Activated naive CD4-positive, alpha-beta T cell treated with anti-CD3 and anti-CD28 coated beads, Interleukin-2, amount 50 U/mL, for 16 hours (primary cell): ENCODE measurements at places on chromosomes 5 and 9.

GRCh38 chr5:121667292-121667691 is 184.4 kb upstream of the FTMT start:
- no peak for DNase-seq

GRCh38 chr9:124248960-124249359 is 8.8 kb upstream of the NEK6 start:
- DNase-seq, result no peak

DNA sequence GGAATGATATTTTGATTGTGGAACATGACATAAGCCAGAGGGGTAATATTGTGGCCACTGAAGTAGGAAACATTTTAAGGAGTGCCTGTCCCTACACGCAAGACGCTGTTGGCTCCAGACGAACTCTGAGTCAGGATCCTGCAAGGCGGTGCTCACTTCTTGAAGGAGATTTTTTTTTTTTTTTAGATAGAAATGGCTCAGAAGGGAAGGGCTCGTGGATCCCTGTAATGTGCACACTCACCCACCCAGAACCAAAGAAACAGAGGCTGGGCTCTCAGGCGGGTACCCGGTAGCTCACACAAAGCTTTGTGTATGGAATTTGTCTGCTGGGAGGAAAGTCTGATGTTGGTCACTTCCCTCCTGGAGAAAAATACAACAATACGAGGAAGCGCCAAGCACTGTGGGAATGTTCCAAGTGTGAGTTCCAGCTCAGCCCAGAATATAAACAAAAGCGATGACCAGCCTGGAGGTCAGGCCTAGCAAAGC is 25.7 kb downstream of the RAPGEF1 start:
- no peak for DNase-seq

DNA sequence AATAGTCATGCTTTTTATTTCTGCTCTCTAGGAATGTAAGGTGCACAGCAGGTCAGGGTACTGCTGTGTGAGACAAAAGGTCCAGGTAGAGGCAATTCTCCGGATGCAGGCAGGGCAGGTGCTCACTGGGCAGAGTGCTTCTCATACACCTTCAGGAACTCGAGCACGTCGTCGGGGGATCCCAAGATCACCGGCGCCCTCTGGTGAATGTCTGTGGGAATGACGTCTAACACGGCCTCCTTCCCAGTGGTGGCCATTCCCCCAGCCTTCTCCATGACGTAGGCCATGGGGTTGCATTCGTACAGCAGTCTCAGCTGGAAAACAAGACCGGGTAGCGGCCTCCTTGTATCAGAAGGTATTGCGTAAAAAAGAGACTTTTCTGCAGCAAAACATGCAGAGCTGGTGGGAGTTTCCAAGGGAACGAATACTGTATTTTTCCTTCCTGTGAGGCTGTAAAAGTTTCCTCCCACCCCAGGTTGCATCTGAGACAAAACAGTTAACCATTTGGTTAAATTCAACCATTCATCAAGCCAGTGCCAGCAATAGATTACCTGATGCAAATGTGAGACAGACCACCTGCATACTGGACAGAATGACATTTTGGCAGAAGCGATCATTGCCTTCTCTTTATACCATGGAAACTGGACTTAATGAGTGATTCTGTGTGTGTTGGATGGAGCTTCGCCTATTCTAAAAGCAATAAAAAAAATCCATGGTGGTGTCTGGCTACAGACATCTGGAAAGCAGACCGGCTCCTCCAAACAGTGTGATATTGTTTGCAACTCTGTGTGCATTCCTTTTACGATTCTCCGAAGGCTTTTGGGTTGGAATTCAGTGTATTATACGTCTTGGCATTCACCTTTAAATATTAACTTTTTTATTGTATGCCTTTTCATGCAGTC is 9.9 kb upstream of the FBP2 start:
- peak; percentile 69 for DNase-seq

- no peak for DNase-seq
Measured at GRCh38 chr5:159752622-159753275, 163.5 kb upstream of the ADRA1B start.

DNA sequence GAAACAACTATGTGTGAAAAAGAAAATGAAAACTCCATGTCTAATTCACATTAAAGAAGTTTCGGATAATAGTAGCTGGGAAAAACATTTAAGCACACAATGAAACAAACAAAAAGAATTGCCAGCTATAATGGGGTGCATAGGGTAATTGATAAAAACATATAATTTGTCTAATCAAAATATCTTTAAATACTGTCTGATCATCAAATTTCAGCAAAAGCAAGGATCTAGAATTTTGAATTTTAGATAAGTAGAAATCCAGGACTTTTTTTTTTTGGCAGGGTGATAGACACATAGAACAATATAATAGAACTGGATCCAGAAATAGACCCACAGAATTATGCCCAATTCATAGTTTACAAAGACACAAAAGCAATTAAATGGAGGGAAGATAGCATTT is 585.0 kb downstream of the TAF11L14 start:
- DNase-seq, result no peak

GRCh38 chr5:21774801-21775200 is 1078.3 kb downstream of the CDH12 start:
- DNase-seq, result no peak

- DNase-seq, result no peak
Measured at GRCh38 chr5:143966280-143966679, 154.3 kb downstream of the HMHB1 start.

DNA sequence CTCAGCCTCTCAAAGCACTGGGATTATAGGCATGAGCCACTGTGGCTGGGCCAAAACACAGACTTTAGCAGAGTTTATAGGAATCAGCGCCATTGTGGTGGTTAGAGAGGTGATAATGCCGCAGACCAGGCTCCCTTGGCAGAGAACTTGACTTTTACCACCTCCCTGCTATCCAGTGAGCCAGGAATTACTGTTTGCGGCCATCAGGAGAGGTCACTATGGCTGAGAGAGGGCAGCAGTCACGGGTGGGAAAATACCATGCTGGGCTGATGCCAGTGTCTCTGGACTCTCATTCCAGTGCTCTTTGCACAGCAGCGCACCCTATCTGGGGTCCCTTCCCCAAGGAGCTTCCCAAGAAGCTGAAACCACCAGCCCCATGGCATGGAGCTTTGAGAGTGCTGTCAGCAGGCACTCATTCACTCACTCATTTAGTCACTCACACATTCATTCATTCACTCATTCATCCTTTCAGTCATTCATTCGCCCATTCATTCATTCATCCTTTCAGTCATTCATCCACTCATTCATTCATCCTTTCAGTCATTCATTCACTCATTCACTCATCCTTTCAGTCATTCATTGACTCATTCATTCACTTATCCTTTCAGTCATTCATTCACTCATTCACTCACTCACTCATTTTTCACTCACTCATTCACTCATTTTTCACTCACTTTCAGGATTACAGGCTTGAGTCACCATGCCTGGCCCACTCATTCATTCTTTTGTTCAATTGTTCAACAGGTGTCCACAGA is 27.3 kb upstream of the RNU6ATAC start:
- DNase-seq, result no peak

DNA sequence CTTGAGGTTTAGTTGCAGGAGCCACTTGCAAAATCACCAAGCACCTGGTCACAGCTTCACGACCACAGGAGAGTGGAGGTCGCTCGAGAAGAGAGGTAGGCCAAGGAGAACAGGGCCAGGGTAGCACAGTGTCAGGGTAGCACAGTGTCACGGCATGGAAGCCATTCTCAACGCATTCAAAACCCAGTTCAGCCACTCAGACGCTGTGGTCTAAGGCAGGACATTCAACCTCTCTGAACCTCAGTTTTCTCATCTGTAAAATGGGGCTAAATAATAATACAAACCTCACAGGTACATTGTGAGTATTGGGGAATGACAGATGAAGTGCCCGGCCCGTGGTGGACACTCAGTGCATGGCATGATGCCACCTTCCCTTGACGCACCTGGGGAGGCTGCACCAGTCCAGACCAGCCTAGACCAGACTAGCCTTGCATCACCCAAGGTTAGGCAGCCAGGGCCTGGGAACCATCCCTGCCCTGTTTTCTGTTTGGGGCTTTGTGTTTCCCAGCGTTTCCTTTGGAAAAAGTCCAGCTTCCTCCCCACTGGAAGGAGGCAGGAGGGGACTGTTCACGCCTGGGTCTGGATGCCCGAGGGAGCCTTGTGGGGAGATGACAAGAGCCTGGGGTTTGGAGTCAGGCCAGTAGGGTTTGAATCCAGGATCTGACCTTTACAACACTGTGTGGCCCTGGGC is 7.8 kb upstream of the LMX1B start:
- no peak for DNase-seq

DNA sequence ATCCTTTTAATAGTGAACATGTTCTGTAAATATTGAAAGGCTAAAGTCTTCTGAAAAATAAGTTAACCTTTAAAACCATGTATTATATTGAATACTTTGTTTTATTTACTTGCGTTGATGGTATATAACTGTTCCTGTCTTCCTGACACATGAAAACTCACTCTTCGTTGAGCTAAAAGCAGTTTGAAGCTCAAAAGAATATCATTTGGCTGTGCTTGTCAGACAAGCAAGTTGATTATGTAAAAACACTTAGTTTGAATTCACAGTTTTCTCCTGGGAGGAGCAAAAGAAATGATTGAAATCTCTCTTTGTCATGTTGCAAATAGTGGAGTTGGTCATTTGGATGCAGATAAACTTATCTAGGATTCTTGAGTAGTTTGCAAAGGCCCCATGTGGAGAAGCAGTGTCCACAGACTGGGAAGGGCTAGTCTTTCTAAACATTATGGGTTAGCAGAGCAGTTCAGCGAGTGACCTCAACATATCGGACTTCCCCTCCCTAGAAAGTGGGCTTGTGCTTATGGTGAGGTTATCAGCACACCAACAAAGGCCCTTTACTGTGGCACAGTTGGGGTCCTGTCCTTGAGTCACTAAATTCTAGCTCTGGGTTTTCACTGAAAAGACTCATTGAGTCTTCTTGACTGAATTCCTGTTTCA is 290.4 kb downstream of the CSNK1G3 start:
- DNase-seq, result no peak

DNA sequence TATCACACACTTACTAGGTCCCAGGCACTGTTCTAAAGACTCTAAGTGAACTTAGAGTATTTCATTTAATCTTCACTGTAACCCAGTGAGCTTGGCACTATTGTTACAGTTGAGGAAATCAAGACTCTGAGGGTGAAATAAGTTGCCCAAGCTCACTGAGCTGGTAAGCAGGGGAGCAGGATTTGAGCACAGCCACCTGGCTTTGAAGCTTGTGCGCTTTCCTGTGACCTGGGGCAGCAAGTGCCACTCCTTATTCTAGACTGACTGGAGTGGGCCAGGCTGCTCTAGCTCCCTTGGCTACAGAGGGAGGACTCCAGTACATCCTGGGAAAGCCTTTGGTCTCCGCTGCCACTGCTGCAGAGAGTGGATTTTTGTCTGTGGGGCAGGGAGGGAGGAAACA is 50.0 kb downstream of the RGS3 start:
- no peak for DNase-seq

DNA sequence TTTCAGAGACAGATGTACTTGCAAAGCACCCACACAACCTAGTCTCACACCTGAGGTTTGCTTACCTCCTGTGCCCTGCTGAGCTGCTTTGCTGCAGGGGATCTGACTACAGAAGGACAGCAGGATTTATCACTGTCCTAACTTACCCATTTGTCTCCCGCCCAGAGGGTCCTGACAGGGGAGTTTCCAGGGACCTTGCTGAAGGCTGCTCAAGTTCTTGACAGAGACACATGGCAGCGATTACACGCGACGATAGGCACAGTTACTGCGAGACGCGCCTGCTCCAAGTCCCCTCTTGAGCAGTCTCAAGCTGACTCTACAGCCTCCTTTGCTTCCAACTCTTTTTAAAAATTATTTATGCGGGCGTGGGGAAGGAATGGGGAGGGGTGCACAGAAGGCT is 24.6 kb upstream of the GALNT10 start:
- DNase-seq, result no peak

- no peak for DNase-seq
Measured at GRCh38 chr5:371811-372555, 50.5 kb downstream of the AHRR start.

DNA sequence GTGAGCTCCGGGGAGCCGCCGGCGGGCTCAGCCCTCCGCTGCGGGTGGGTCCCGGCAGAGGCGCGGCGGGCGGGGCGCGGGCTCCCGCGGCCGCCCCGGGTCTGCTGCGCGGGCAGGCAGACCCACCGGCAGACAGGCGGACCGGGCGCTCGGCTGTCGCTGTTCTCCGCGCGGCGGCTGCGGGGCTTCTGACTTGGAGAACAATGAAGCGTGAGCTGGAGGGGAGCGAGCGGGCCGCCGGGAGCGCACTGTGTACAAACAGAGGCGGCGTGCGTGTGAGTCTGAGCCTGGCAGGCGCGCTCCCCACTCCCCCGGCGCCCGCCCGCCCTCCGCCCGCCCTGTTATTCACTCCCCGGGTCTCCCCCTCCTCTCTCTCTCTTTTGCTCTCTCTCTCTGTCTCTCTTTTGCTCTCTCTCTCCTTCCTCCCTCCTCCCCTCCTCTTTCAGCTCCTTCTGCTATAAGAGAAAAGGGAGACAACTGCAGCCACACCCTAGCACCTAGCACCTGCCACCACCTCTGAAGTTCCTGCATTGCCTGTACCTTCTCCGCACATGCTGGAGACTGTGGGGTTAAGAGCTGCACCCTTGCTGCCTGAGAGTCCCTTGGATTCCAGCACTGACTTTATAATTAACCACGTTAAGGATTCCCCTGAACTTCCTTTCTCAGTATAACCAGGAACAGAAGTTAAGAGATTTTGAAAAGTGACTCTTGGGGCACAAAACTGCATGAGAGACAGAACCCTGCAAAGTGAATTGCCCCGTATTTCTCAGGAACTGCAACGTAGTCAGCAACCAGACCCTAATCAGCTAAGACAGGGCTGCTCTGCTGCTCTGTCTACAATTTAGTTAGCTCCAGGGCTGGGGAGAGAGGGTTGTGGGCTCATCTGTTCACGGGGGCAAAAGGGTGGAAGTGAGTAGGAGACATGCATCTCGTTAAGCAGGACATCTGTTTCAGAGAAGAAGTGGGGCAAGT is at the start of gene EDIL3:
Gene EDIL3 (minus strand): TSS at position 277 of the 972 bp plus-strand sequence. CDS start 506 bp downstream, outside the sequence.
- DNase-seq, result no peak

- no peak for DNase-seq
Measured at GRCh38 chr5:149488645-149489306, 62.5 kb downstream of the CSNK1A1 start.

- DNase-seq, result no peak
Measured at GRCh38 chr5:116773926-116774325, 199.3 kb upstream of the SEMA6A start.

GRCh38 chr9:93094658-93095204 is 1.3 kb upstream of the CARD19 start:
- no peak for DNase-seq

- no peak for DNase-seq
Measured at GRCh38 chr9:130212543-130213297, 40.5 kb downstream of the NCS1 start.
